ENCODE measurements at places on chromosomes 16 and 17.

DNA sequence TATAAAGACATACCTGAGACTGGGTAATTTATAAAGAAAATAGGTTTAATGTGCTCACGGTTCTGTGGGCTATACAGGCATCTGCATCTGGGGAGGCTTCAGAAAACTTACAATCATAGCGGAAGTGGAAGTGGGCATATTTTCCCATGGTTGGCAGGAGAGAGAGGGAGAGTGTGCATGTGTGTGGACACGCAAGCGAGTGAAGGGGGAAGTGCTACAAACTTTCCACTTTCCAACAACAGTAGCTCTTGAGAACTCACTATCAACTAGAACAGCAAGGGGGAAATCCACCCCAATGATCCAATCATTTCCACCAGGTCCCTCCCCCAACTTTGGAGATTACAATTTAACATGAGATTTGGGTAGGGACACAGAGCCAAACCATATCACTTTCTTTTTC is 11.1 kb downstream of the TAOK1 start:
- DNase-seq: no peak

- no peak for DNase-seq
Measured at GRCh38 chr16:78364556-78364880, 265.1 kb downstream of the WWOX start.

GRCh38 chr16:50584033-50584722 is 36.0 kb downstream of the NKD1 start:
- no peak for DNase-seq

GRCh38 chr16:68070806-68071517 is 14.2 kb upstream of the NFATC3 start:
- no peak for DNase-seq

GRCh38 chr16:69191136-69191535 is 4.2 kb downstream of the SNTB2 start:
- no peak for DNase-seq

DNA sequence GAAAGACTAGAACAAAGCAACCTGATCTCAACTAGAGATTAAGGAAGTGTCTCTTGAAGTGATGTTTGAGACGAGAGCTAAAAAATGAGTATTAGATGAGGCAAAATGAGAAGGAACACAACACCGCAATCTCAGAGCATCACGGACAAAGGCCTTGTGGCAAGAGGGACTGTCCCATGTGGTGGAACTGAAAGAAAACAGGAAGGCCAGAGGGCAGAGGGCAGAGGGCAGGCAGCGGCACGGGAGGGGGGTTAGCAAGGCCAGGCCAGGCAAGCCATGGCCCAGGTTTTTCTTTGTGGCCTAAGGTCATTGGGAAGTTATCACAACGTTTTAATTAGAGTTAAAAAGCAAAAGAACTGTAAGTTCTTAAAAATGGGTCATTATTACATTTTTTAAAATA is 22.5 kb downstream of the RPA1 start:
- no peak for DNase-seq

DNA sequence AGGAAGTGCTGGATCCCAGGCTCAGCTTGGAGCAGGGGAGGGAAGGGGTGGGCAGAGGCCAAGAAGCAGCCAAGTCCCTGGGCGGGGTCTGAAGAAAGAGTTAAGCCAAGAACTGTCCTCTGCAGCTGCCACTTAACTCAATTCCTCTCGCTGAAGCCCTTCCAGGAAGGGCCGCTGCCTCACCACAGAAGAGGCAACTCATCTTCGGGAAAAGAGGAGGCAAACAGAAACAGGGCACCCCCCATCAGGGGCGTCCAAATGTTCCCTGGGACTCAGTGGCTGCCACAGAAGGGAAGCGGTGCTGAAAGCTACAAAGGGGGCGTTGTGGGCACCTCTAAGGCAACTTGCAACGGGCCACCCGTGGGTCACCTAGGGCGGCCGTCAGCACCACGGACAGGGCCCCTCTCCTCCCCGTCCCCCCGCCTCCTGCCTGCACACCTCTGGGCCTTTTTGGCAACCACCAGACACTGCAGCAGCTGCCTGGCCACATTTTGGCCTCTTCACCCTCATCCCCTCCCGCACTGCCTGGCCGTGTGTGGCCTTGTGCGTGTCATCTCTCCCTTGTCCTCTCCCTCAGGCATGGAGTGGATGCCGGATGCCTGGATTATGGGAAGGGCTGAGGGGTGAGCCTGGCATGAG is 2.5 kb downstream of the TLCD3B start:
- DNase-seq: no peak
